ENCODE measurements at places on chromosomes 5 and 9.

GRCh38 chr5:1292139-1292538 lies 2.7 kb downstream of the TERT start:
- DNase-seq, result no peak

DNA sequence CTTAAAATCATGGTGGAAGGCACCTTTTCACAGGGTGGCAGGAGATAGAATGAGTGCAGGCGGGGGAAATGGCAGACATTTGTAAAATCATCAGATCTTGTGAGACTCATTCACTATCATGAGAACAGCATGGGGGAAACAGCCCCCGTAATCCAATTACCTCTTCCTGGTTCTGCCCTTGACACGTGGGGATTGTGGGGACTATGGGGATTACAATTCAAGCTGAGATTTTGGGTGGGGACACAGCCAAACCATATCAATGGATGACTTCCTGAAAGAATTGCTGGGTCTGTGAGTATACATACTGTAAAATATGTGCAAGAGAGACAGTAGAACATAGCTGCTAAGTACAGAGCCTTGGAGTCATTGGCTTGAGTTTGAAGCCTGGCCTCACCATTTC lies 47.0 kb downstream of the KIAA1958 start:
- DNase-seq, result no peak

DNA sequence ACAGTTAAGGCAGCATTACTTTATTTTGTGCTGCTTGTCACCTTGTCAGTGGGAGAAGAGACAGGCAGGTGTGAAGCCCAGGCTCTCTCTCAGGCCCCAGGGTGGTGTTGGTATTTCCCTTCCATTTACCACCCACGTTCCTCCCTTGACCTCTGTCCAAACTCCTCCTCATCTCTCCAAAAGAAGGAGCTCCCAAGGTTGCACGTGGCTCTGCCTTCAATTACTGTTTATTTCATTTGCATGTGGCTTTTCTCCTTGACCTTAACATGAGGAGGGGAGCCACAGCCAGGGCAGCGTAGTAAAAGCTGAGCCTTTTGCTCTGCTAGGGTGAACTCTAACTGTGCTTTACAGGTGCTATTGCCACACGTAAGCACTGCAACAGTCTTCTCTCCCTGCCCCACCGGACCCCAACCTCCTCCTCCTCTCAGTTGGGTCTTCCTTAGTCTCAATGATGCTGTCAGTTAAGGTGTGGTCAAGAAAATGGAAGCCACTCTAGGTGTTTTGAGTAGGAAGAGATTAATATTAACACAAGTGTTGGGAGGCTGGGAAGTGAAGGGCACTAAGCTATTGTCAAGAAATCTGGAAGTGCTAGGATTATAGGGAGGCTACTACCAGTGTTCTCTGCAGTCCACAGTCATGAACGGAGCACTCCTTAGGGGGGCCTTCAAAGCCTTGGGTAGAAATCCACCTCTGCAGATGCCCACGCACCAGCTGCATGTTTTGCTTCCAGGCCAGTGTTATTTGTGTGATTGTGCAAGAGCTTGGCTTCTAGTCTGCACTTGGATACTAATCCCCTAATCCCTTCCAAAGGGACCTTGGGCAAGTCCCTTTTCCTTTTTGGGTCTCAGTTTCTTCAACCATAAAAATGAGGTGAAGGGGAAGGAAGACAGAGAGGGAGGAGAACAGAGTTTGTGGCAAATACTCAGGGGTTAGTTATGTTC lies 3.9 kb upstream of the ALDH1B1 start:
- peak; percentile 71 for DNase-seq

GRCh38 chr5:115271295-115272050 lies 8.8 kb upstream of the PGGT1B start:
- DNase-seq, result no peak

GRCh38 chr5:19044311-19044710 lies 943.7 kb downstream of the CDH18 start:
- DNase-seq, result no peak

DNA sequence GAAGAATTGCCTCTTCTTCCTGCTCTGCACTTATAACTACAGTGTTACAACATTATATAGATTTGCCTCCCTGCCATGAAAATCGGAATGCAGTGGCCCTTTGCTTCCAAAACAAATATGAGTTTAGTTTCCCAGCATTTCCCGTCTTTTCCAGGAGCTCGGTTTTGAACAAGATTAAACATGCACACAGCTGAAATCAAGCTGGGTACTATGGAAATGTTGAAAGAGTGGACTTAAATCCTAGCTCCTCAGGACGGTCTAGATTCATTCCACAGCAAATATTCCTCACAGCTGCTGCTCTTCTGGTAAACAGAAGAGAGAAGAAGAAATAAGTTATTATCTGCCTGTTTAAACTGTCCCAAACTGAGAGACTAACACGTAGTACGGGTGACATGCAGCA lies 161.4 kb downstream of the PIK3R1 start:
- peak; percentile 50 for DNase-seq

GRCh38 chr9:36891341-36891811 lies 142.7 kb downstream of the PAX5 start:
- DNase-seq, result no peak

DNA sequence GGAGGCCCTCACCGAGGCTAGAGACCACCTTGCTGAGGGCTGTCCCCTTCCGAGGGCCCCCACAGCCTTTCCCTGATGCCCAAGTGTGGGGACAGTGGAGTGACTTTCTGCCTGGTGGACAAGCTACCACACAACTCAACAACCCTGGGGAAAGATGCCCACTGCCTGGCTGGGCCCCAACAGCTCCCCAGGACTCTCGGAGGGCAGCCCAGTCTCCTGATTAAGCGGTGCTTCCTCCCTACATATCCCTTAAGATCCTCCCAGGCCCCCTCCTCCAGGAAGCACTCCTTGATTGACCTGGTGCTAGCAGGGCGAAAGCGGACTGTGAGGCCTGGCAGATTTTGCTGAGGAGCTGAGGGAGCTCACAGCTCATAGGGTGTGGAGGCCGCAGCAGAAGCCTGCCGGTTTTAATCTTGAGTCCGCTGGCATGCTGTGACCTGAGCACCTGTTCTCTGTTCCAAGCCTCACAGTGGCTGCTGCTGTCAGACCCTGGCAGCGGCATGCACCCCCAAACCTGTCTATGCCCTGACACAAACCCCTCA lies 2.2 kb downstream of the NSMF start:
- no peak for DNase-seq

DNA sequence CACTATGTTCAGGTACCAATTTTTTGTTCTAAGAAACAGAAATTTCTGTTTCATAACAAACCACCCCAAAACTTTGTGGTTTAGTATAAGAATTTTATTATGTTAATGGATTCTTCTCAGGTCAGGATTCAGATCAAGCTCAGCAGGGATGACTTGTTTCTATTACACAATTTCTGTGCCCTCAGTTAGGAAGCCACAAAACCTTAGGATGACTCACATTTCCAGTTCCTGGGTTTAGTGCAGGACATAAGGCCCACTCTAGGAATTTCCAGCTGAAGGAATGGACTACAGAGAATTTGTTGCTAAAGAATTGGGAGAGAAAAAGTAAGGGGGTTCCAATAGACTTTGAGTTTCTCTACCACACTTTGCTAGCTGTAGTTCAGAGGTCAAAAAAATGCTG lies 629.3 kb downstream of the ANXA1 start:
- DNase-seq, result peak; percentile 70

- DNase-seq, result no peak
These were observed 70.1 kb downstream of the WNK2 start for GRCh38 chr9:93254061-93254481.

DNA sequence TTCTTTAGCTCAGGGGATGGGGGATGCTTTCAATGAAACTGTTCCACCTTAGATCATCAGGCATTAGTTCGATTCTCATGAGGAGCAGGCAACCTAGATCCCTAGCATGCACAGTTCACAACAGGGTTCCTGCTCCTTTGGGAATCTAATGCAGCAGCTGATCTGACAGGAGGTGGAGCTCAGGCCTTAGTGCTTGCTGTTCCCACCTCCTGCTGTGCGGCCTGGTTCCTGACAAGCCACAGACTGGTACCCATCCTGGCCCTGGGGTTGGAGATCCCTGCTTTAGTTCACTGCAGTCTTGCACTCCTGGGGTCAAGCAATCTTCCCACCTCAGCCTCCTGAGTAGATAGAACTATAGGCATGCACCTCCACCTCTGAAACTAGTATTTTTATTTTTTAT lies 1369.8 kb upstream of the NUDT12 start:
- DNase-seq, result no peak

DNA sequence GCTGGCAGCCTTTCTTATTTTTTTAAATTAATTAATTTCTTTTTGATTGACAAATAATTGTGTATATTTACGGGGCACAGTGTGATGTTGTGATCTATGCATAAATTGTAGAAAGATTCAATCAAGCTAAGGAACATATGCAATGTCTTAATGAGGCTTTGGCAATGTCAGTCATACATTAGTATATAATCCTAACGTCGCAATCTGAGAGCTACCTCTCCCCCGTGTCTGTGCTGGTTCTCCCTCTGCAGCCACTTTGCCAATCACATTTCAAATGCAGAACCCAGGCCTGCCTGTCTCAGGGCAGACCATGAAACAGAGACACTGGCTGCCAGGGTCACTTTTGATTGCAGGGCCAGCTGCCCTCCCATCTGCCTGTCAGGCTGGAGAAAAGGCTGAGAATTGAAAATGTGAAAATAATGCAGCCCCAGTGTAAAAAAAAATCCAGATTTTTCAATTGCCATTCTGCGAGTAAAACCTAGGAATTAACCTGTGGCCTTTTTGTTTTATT lies 56.3 kb downstream of the SLC24A2 start:
- DNase-seq, result no peak

DNA sequence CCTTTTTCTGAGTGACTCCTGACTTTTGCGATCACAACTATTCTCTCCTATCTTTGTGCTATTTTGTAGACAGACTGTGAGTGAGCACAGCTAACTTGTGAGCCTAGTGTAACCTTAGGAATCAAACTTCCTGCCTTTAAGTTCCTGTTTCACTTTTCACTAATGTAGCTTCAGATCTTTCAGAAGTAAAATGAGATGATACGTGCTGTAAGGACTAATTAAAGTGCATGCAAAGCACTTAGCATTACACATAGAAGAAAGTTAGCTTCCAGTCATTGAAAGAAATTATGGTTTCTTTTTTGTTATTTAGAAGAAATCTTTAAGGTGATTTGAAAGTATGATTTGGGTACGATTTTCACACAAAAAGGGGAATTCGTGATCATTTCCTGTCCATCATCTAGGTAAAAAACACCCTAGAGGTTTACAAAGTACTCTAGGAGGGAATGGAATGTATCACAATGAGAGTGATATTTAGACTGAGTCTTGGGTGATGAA lies 122.7 kb downstream of the ST8SIA4 start:
- DNase-seq, result no peak
